Stimulated activated CD8-positive, alpha-beta memory T cell treated with anti-CD3 and anti-CD28 coated beads, Interleukin-2, amount 100 ng/mL, for 1 hour (primary cell): ENCODE measurements at places on chromosomes 3 and 15.

GRCh38 chr3:32360493-32360827 lies 31.2 kb upstream of the CMTM7 start:
- DNase-seq: no peak

GRCh38 chr3:11807686-11808085 lies 39.0 kb downstream of the TAMM41 start:
- DNase-seq: no peak

DNA sequence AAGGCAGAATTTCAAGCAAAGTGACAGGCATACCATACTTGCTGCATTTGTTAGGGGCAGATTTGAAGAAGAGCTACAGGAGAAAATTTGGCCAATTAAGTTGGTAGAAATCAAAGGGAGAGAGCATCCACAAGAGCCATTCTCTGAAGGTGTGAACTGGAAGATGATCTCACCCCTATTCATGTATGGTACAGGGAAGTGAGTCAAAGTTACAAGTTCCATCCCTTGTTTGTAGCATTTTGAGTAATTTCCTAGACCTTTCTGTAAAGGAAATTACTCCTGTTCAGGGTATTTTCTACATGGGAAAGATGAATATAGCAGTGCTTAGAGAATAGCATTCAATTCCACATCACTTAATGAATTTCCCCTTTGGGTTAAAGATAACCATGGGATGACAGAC lies 28.4 kb downstream of the TTC14 start:
- no peak for DNase-seq

- no peak for DNase-seq
Observed at GRCh38 chr3:4474683-4475490, 7.8 kb upstream of the SUMF1 start.

DNA sequence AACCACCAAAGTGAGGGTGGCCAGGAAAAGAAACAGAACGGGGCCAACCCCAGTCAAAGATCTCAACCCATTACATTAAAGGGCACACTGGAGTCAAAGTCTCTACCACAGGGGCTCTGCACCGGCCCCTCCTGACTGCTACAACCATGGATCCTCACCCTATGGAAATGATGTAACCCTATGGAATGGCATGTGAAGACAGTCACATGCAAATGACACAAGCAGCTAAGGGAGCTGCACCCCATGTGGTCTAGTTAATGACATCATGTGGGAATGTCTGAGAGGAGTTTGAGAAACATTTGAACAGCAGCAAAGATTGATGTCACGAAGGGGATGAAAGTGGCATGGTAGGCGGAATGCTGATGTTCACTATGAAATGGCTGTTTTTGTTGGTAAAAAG lies 298.2 kb upstream of the SLCO3A1 start:
- no peak for DNase-seq

- DNase-seq: peak; percentile 16
Observed at GRCh38 chr3:112013058-112013783, 14.5 kb downstream of the TAGLN3 start.

DNA sequence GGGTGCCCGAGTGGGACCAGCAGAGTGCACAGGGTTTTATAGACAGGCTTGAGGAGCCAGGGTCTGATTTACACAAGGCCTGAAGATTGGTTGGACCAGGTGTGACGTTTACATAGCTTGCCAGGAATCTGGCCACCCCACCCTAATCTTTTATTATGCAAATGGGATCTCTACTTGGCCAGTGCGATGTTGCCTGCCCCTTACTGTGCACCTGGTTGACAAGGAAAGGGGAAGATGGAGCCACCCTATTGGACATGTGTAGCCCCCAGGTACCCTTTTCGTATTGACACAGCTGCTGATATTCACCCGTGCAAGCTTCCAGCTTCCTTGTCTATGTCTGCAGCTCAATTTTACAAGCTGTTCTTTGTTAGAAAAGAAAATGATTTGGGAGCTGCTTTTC lies 132.0 kb downstream of the ARNT2 start:
- DNase-seq: no peak

- no peak for DNase-seq
Observed at GRCh38 chr3:76700323-76700722, 339.6 kb upstream of the ROBO2 start.

GRCh38 chr3:42013691-42014457 lies 52.0 kb upstream of the ULK4 start:
- peak; percentile 11 for DNase-seq

- DNase-seq: no peak
Observed at GRCh38 chr3:32412887-32413286, 21.2 kb downstream of the CMTM7 start.

- no peak for DNase-seq
Observed at GRCh38 chr15:81095690-81096365, 38.2 kb upstream of the CFAP161 start.

GRCh38 chr3:54344601-54345231 lies 222.4 kb downstream of the CACNA2D3 start:
- DNase-seq: no peak

DNA sequence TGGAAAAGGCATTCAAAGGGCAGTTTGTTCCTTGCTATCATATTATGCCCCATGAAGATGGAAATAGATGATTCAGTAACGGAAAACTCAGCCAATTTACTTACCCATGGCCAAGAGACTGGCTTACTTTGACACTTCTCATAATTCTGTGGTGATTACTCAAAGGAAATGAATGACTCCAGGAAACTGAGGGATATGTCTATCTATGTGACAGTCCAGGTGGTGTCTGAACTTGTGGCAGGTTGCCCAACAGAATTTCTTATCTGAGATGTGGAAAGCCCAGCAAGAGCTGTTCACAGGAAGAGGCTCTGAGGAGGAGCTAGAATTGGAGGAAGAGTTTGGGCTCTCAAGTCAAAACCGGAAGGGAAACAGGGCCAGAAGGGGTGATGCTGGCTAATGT lies 91.2 kb downstream of the KCNAB1 start:
- no peak for DNase-seq

DNA sequence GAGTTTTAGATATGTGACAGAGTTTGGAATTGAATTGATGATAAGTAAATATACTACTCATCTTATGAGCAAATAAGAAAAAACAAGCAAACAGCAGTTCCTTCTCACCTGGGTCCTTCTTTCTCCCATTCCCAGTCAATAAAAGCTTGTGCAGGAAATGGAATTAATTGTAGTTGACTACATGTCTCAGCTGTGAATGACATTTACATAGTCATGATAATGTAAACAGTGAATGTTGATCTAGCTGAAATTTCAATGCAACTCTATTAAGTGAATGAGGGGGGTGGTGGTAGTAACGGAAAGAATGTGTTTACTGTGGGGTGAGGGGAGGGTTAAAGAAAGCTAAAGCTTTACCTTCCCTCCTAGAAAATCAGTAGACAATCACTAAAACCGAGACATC lies 76.2 kb downstream of the NFKBIZ start:
- DNase-seq: no peak

GRCh38 chr3:196741249-196741889 lies 1.7 kb downstream of the PAK2 start:
- no peak for DNase-seq

- no peak for DNase-seq
Observed at GRCh38 chr15:43908516-43909050, 81.8 kb downstream of the WDR76 start.

GRCh38 chr3:173889596-173889995 lies 492.1 kb downstream of the NLGN1 start:
- no peak for DNase-seq

DNA sequence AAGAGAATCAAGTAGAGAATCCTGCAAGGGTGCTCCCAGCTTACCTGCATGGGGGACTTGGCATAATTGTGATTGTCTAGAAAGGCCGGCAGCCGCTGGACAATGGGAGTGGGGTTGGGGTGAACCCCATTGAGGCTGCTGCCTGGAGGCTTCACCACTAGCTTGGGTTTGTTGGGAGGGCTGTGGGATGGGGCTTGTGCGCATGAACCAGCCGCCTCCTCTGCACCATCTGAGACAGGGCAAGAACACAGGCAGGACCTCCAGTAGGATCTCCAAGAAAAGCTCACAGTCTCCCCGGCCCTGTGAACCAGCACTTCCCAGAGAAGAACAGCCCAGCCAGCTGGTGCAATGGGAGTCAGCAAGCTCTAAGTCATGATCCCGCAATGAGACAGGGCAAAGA lies 39.8 kb downstream of the SEMA3G start:
- no peak for DNase-seq

- DNase-seq: no peak
Observed at GRCh38 chr3:134313847-134314587, 60.2 kb downstream of the AMOTL2 start.

- DNase-seq: no peak
Observed at GRCh38 chr15:34365836-34366235, 1.2 kb downstream of the LPCAT4 start.

DNA sequence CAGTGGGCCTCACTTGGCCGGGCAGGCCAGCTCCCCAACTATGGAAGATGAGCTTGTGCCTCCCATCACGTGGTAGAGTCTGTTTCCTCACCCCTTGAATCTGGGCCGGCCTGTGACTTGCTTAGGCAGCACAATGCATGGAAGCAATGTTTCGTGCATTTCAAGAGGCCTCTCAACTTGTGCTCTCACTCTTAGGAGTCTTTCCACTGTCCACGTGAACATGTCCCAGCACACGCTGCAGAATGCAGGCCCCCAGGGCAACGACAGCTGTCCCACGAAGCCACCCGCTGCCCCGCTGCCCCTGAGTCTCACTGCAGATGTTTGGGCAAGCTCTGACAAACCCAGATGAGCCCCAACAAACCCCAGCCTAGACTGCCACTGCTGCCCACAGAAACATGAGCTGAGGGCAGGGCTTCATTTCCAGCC lies 27.2 kb upstream of the SLC41A3 start:
- DNase-seq: no peak

- DNase-seq: no peak
Observed at GRCh38 chr3:186303965-186304364, 58.1 kb downstream of the DGKG start.

DNA sequence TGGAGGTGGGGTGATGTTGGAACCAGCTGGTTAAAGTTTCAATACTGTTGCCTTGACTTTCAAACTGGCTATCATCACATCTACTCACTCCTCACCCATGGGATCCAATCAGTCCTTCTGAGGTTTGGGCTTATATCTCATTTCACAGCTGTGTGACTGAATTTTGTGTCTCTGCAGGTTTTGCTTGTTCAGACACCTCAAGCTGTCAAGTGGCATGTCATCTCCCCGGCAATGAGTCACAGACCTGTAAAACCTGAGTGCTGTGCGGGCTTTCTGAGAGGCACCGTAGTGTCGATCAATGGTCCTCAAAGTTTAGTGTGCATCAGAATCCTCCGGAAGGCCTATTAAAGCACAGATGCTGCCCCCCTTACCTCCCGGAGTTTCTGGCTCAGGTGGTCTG lies 86.4 kb upstream of the RORA start:
- no peak for DNase-seq

- DNase-seq: no peak
Observed at GRCh38 chr15:38425269-38425668, 28.7 kb upstream of the FAM98B start.

DNA sequence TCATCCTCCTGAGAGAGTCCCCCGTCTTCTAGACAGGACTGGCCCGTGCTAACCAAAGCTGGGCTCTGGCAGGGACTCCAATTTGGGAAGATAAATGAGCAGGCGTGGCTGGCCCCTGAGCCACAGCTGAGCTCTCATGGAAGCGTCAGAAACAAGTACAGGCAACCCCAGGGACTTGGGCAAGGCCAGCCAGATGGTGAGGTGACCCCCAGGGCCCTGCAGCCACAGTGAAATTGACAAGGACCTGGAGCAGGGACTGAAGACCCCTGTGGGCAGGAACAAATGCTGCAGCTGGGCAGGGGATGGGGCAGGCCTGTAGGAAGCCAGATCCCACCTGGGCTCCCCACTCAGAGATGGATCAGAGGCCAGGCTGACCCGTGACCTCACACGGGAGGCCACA lies 32.8 kb upstream of the CGNL1 start:
- DNase-seq: no peak
